ENCODE measurements at places on chromosomes 11 and 22.

- DNase-seq: peak; percentile 47
Measured at GRCh38 chr11:34356576-34356912, 1.3 kb downstream of the ABTB2 start.

GRCh38 chr11:612201-612960 lies 3.4 kb downstream of the IRF7 start:
- peak; percentile 42 for DNase-seq

DNA sequence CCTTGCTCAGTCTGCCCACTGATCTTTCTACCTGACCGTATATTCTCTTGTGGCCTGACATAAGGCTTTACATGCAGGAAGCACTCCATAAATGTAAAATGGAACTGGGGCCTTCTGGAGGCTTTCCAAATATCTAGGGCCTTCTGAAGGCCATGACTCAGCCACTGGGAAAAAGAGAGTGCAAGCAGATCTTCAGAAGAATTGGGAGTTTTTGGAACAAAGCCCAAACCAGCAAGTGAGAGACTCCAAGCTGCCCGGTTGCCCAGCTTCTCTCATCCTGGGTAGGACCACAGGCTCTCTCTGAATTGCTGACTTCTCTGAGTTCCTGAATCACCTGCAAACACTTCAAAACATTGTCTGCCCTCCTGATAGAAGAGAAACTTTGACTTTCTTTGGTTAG lies 107.9 kb upstream of the BMAL1 start:
- peak; percentile 74 for DNase-seq

DNA sequence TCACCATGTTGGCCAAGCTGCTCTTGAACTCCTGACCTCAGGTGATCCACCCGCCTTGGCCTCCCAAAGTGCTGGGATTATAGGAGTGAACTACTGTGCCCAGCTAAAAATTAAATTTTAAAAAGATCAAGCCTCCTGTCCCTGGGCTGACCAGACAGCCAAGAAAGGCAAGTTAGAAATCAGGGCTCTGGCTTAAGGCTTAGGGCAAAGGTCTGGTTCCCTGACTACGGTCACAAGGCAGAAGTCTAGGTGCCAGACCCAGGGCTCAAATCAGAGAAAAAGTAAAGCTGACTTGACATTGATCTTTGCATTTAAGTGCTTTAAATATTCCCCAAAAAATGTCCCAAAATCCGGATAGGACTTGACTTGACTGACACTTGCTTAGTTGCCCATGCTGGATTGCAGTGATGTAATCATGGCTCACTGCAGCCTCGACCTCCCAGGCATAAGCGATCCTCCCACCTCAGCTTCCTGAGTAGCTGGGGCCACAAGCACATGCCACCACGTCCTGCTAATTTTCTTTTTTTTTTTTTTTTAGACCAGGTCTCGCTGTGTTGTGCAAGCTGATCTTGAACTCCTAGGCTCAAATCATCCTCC lies 17.3 kb upstream of the CRKL start:
- DNase-seq: no peak

DNA sequence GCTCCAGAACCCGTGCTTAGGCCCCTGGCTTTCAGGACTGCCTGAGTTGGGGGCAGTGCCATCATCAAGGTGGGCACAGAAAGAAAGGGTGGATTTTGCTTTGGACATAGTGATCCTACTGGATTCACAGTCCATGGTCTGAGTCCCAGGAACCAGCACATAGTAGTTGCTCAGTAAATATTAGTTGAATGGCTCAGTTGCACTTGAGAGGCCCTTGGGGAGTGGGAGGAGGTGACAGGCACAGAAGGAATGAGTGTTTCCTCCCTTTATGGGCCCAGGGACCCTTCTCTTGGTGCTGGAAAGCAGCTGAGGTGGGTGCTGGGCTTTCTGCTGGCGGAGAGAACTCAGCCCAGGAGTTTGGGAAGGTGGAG lies 16.6 kb downstream of the ARHGEF17 start:
- DNase-seq: no peak

GRCh38 chr22:27019827-27020226 lies 362.4 kb downstream of the MIAT start:
- DNase-seq: no peak

GRCh38 chr11:111911563-111912401 lies at the start of gene CRYAB:
CRYAB (minus strand) TSS chr11:111911770; CDS start chr11:111911724, 46 bp downstream.
- peak; percentile 90 for DNase-seq

- peak; percentile 86 for DNase-seq
Measured at GRCh38 chr11:14073849-14074476, 111.4 kb downstream of the SPON1 start.

- no peak for DNase-seq
Measured at GRCh38 chr22:50528682-50529415, 963 bp downstream of the TYMP start.

GRCh38 chr11:59175091-59175501 lies 3.2 kb downstream of the DTX4 start:
- no peak for DNase-seq

- no peak for DNase-seq
Measured at GRCh38 chr22:30809086-30809485, 114.4 kb downstream of the OSBP2 start.

- no peak for DNase-seq
Measured at GRCh38 chr11:99376463-99376862, 355.7 kb downstream of the CNTN5 start.

DNA sequence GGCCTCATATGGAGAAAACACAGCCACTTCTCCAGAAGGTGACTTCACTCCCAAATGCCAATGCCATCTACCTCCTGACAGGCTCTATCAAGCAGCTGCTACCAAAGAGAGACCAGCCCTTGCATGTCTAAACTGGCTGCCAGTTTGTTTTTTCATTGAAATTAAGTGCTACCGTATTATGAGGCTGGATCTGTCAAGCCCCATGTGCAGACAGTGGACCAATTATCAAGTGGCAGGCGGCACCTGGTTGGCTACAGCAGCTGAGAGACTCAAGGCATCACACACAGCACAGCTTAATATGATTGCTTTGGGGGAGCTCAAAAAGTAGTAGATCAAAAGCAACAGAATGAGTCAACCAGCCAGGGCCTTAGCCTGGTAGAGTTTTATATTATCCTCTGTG lies 1293.0 kb upstream of the TENM4 start:
- DNase-seq: no peak

GRCh38 chr11:7492253-7492652 lies 6.9 kb downstream of the OLFML1 start:
- no peak for DNase-seq

DNA sequence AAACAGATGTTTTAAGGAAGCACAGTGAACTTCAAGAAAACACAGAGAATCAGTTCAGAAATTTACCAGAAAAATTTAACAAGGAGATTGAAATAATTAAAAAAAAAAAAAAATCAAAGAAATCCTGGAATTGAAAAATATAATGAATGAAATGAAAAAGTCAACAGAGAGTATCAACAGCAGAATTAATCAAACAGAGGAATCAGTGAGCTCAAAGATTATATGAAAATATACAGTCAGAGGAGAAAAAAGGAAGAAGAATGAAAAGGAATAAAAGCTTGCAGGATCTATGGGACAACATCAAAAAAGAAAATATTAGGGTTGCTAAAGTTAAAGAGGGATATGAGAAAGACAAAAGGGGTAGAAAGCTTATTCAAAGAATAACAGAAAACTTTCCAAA lies 82.3 kb downstream of the XRRA1 start:
- DNase-seq: no peak

GRCh38 chr11:10818594-10818993 lies 9.9 kb upstream of the EIF4G2 start:
- DNase-seq: peak; percentile 49

DNA sequence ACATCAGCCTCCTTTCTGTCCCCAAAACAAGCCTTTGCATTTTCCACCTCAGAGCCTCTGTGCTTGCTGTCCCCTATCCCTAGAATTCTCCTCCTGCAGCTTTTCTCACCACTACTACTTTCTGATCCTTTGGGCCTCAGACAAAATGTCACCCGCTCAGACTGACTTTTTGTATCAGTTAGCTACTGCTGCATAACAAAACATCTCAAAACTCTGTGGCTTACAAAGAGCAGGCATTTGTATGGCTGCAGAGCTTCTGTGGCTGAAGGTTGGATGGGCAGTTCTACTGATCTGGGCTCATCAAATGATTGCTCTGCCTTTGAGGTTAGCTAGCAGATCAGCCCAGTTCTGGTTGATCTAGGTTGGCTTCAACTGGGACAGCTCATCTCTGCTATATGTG lies 248.7 kb downstream of the MN1 start:
- no peak for DNase-seq

DNA sequence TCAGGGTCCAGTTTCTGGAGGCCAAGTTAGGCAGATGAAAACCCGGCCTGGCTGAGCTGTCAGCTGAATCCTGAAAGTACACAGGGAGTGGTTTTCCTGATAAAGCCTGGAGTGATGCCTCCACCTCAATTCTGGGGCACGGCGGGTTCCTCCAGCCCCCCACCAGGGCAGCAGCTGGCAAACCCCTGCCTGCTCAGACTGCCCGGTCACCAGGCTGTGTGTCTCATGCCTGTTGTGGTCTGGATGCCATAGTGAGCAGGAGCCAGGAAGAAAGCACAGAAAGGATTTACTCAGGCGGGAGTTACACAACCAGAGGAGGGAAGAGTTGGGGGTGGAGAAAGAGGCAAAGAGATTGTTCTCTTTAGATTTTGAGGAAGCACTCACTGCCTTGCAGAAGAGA lies 119.9 kb upstream of the RASSF10 start:
- peak; percentile 89 for DNase-seq

DNA sequence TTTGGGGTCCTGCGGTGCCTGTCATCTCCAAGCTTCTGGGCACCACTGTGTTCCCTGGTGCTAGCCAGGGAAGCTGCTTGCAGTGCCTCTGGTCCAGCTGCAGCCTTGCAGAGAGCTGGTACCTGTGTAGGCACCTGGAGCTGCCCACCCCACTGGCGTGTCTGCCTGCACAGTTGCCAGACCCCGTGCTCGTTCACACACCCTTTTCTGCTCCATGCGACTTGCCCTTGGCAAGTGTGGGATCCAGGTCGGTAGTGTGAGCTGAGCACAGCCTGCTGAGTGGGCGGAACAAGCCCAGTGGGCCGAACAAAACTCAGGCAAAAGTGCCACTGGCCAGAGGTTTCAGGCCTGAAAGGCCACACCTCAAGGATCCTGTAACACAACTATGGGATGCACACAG lies 146.5 kb upstream of the MTMR2 start:
- DNase-seq: no peak

DNA sequence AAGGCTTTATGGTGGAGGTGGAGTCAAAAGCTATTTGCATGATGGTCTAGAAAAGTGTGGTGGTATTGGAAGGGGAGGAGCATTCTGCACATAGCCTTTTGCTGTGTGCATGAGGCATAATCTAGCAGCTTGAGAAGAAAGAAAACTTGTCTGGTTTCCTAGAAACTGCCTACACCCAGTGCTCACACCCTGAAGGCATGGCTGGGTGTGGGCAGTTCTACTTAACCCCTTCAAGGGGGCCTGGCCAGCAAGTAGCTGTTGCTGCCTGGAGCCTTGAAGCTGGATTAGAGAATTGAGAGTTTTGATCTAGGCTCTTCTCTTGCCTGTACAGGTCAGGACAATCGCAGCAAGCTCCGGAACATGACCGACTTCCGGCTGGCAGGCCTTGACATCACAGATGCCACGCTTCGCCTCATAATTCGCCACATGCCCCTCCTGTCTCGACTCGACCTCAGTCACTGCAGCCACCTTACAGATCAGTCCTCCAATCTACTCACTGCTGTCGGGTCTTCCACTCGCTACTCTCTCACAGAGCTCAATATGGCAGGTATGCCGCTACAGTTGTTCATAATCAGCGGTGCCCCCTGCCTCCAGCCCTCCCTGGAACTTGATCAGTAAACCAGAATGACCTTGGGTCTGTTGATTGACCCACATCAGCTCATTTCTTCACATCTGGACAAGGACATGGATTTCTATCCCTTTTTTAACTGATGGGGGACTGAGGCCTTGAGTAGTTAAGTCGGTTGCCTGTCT lies 12.2 kb upstream of the GRK2 start:
- no peak for DNase-seq

GRCh38 chr11:38990139-38990538 lies 2392.1 kb upstream of the RAG2 start:
- no peak for DNase-seq

- no peak for DNase-seq
Measured at GRCh38 chr11:44835938-44836337, 109.2 kb downstream of the TSPAN18 start.

- no peak for DNase-seq
Measured at GRCh38 chr11:130369713-130370112, 55.0 kb upstream of the ZBTB44 start.

GRCh38 chr22:17369439-17370025 lies at the start of gene CECR2:
CECR2 (plus strand) TSS chr22:17369460; CDS start chr22:17369784, 324 bp downstream.
- DNase-seq: peak; percentile 31

Measured in AG20443 (cell line).